ENCODE measurements at places on chromosomes 5 and 9.

- peak; percentile 1 for DNase-seq
Measured at GRCh38 chr9:121992571-121993212, 100.4 kb downstream of the TTLL11 start.

GRCh38 chr5:55498457-55498856, 36.3 kb downstream of the PLPP1 start:
- DNase-seq: no peak

- DNase-seq: no peak
Measured at GRCh38 chr5:112703866-112704820, 33.5 kb upstream of the APC start.

DNA sequence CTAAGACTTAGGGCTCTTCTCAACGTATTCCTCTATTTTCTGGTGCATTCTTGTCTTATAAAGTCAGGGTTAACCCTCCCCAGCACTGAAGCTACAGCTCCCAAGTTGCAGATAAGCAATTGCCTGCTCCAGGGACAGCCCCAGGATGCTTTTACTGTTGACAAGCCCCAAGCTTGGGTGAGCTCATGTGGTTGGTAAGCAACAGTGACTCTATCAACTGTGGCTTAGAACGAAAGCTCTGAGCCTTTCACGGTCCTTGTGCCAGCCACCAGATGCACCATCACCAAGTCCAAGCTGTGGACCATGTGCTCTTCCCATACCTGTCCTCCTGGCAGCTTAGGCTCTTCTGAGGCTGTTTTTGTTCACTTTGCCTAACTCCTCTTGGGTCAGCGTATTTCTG, 13.5 kb downstream of the ADRB2 start:
- no peak for DNase-seq

DNA sequence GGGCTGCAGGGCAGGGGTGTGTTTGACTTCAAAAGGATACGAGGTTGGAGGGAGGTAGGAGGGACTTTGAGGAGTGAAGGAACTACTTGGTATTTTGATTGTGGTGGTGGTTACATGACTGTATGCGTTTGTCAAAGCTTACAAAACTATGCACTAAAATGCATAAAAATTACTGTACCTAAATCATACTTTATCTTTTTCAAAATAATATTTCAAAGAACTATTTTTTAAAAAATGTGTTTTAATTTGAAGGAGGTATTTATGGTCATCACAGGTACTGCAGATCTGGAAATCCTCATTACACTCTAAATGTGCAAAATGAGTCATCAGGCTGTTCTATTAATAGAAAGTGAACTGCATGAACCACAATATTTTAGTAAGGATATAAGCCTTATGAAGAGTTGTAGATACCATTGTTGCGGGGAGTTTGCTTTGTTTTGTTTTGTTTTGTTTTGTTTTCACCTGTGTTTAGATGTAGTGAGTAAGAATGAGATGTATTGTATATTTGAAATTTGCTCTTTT, 116.9 kb downstream of the ARRDC3 start:
- no peak for DNase-seq

- no peak for DNase-seq
Measured at GRCh38 chr5:137370096-137371071, 128.7 kb downstream of the SPOCK1 start.

DNA sequence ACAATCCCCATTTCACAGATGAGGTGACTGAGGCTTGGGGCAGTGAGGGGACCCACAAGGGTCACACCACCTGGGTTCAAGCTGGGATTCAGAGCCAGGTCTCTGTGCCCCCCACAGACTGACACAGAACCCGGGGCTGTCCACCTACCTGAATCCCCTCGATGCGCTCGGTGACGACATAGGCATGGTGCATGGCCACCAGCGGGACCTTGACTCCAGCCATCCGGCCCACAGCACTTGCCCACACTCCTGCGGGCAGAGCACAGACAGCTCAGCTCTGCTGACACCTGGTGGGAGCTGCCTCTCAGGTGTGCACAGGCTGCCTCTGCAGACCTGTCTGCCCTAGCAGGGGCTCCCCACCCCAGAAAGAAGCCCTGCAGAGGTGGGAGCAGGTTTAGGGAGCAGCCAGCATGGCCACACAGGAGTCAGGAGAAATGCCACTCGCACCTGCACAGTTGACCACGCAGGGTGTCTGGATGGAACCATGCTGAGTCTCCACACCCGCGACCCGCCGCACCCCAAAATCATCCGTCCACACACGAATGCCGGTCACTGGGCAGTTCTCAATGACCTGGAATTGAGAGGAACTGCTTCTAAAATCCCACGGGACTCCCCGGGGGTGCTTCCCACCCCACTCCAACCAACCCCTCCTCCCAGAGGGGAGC, 8.4 kb downstream of the SARDH start:
- no peak for DNase-seq

- no peak for DNase-seq
Measured at GRCh38 chr5:59506285-59506877, 387.1 kb downstream of the PDE4D start.

- DNase-seq: no peak
Measured at GRCh38 chr9:116039312-116039711, 114.3 kb upstream of the PAPPA start.

DNA sequence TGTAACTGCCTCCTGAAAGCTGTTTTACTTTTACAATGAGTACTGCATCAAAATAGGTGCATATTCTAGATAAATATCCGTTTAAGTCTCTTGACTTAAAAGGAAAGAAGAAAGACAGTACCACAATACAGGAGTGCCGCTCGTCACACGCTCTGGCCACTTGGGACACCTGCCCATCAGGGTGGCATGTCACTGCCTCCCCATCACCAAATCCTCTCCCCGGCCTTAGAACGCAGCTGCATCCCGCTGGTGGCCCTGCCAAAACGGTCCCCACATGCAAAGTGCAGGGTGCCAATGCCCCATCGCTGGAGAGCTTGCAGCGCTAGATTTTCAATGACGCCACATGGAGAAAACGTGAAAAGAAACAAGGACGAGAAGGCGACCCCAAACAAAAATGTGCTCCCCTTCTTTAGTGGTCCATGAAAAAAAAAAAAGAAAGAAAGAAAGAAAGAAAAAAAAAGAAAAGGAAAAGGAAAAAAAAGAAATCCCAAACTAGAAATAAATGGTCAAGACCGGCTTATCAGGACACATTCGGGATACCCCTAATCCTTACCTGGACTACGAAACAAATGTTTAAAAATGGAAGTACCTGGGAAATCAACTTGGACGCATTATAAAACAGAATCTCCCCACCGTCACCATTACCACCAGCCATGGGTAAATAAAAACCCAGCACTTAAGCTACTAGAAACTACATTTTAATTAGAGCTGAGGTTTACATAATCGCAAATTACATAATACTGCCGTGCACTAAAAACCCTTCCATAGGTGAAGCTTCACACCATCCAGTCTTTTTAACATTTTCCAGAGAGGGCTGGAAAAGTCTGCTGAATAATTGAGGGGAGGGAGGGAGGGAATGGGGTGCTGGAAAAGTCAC, 1.0 kb downstream of the ANKH start:
- DNase-seq: peak; percentile 27
